ENCODE measurements at places on chromosomes 5 and 9.

DNA sequence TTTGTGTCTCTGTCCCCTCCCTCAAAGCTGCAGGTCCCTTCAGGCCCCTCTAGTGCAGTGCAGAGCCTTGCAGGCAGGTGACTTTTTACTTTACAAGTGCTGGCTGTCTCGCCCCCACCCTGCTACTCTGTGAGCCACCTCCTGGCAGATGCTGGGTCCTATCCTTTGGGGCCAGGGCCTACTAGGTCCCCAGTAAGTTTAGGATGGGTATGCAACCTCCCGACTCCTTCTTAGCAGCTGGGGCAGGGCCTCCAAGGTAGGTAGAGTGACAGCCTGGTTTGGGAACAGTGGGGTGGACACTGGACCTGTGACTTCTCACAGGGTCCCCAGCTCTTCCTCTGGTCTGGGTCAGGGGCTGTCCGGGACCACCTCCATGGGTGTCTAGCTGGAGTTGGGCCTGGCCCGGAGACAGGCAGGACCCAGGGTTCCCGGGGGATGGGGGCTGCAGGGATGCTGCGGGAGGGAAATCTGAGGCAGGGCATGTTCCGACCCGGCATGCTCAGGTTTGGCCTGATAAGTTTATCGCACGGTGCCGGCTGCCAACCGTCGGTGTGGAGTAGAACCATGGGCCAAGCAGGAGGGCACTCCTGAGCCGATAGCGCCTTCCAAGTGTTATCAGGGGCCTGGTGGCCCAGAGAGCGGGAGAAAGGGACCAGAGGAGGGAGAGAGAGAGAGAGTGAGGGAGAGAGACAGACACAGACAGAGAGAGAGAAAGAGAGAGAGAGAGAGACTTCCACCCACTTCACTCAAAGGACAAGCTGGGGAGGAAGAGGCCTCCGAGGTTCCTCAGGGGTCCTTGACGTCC lies 20.5 kb downstream of the GFI1B start:
- no peak for DNase-seq

DNA sequence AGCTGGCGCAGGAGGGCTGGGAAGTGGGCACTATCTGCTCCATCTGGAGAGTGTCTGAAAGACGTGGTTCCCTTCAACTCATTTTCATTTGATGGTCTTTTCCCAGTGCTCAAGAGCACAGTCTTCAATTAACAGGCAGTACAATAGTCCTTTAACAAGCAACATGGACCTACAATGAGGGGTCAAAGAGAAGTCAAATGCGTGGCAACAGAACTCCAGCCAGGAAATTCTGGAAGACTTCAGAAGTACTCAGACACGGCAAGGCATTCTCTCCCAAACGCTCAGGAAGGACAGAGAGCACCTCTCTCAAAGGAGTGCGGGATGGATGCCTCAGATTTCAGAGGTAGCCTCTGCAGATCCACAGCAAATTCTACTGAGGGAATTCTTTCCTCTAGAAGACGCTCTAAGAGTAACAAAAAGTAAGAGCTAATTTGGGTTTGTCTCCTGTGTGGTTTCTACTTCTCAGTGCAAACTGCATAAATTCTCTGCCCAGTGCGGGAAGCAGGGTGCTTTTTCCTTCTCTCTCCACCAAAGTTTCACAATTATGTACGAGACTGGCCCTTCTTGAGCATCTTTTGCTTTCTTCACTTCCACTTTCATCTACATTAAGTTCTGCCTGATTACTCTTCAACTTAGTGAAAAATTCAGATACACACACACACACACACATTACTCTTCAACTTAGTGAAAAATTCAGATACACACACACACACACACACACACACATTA lies 56.4 kb downstream of the LHFPL2 start:
- no peak for DNase-seq

GRCh38 chr9:2019723-2020122 lies 4.6 kb downstream of the SMARCA2 start:
- DNase-seq, result no peak

DNA sequence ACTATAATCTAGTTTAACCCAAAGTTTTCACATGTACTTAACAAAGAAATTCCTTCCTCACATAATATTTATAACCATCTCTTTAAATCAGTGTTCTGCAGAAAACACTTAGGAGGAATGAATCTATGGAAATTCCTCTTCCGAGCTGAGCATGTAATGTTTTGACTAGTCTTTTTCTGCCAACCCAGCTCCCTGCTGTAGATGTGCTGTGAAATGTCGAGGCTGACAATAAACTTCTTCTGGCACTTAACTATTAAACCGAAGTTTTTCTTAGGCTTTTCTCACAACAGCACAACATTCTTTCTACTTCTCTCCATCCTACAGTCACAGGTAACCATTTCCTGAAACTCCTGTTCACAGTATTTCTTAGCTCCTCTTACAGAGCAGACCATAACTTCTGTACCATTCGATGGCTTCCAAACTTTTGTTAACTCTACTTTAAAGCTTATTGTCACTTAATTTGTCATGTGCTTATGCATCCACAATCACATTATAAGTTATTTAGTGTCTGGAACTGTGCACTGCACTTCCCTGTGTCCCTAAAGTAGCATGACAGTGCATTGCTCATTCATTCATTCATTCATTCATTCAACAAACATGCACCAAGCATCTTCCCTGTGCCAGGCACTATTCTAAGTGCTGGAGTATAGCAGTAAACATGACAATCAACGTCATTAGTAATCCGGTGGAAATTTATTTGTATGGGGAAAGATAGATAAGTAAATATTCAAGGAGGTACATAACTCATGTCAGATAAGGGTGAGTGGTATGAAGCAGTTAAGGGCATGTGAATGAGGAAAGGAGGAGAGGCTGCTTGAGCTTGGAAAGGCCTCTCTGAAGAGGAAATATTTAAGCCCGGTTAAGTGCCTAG lies 54.6 kb downstream of the TSSK1B start:
- no peak for DNase-seq

DNA sequence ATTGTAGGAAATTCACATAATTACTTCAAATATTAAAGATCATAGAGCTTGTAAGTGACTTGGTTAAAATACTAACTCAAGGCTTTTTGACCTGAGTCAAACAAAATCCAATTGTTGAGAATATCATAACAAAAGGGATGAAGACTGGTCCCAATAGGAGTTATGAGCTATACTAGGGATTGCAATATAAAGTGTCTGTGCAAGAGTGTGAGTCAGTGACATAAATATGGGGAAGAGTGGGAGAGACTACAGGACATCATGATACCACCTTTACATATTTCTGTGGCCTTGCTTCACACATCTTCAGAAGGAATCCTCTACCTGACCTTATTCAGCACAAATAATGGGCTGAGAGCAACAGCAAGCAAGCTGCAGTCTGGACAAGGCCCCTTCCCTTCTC lies 180.9 kb upstream of the SLC24A2 start:
- no peak for DNase-seq

DNA sequence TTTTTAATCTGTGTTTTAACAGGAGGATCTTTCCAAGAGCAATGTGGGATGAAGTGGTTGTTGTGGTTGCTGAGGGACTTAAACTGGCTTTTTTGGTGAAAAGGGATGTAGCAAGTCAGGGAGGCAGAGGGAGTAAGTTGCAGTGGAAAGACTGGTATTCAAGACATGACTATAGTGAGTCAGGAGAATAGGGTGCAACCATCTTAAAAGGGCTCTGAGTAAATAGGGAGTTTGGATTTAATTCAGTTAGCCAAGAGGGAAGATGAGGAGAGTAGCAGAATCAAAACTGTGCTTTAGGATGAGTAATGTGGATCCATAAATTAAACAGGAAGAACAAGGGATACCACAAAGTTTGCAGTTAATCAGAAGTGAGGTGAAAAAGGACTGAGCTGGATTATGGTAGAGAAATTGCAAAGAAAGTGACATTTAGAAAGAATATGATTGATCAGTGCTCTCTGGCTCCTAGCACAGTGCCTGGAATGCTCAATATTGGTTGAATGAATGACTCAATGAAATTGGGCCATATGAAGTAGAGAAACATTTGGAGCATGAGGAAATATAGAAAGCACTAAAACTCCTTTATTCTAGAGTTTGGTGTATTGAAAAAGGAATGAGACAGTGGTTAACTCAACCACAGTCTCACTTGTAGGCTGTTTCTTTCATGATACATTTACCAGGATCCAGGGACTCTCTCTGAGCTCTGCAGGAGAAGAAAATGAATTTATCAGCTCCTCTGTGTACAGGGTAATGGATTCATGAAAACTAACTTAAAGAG lies 5.1 kb downstream of the POLR3G start:
- no peak for DNase-seq

GRCh38 chr5:8892926-8893325 lies 652.9 kb downstream of the SEMA5A start:
- no peak for DNase-seq

DNA sequence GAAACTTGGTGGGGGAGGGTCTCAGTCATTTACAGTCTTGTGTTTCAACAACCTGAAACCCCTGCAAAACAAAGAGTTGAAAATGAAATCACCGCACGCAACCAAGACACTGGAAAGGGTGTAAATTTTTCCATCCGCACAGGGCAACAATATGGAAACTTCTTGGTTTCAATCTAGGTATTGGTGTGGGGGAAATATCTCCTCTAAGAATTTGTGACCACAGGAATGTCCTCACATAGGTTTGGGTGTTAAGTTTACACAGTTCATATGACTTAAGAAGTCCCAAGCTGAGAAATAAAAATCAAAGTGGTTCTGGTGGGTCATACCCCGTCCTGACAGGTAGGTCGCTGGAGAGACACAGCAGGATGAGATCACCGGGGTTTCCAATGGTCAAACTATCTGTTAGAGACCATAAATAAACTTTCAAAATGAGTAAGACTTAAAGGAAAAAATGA lies 51.9 kb upstream of the PIP5K1B start:
- no peak for DNase-seq

Data from muscle of arm (tissue), 14 donors.